Glomerular endothelial cell (primary cell): ENCODE measurements at places on chromosomes 16 and 17.

DNA sequence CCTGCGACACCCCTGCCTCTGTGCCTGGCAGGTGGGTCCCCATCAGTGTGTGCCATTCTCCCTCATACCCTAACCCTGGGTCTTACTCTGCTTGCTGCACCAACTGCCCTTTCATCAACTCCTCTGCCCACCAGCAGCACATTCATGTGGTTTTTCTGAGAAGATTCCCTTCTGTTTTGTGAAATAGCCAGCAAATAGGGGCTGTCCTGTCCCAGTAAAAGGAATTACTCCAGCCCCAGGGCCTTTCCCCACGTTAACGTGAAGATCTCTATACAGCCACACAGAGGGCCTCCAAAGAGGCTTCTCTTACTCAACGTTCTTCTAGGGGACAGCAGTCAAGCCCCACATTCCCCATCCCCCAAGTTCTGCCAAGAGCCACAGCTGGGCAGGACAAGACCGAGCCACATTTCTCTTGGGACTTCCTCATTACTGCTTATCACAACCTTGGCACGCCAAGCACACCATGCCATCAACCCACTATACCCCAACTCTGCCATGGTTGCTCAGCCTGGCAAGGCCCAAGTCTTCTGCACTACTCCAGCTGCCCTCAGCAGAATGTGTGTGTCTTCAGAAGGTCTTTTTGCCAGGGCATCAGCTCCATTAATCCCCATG, 18.7 kb upstream of the CCL2 start:
- DNase-seq = no peak

DNA sequence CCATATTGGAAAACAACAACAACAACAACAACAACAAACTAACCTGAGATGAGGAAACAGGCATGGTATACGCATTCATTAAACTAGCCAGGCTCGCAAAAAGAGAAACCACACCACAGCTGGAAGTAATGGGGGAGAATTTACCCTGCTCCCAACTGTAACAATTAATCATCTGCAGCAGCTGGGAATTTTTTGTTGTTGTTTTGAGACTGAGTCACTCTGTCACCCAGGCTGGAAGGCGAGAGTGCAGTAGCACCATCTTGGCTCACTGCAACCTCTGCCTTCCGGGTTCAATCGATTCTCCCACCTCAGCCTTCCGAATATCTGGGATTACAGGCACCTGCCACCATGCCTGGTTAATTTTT, 16.3 kb downstream of the PRPSAP1 start:
- DNase-seq = no peak

GRCh38 chr16:83200005-83200779, 573.4 kb downstream of the CDH13 start:
- no peak for DNase-seq

DNA sequence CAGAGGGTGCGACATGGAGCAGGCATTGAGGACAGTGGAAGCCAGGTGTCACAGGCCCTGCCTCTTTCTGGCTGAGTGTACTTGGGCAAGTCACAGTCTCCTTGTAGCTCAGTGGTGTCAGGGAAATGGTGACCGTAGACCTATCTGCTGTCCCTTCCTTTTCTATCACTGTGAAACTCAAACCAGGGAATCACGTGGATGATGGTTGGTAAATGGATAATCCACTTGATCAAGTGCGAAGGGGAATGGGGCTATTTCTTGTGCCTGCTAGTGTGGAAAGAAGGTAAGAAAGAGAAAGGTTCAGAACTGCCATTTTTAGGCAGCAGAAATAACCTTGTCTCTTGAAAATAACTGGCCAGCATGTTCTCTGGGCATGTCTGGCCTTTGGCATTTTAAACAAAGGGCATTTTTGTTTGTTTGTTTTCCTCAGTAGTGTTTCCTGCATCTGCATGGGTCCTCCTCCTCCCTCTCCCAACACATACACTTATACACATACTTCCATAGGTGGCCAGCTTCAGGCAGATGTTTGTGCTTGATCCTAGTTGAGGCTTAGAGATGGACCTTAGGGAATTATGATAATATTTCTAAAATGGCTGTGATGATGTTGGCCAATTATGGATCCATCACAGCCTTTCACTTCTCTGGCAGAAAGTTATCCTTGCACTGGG, 7.1 kb downstream of the TBX4 start:
- no peak for DNase-seq

DNA sequence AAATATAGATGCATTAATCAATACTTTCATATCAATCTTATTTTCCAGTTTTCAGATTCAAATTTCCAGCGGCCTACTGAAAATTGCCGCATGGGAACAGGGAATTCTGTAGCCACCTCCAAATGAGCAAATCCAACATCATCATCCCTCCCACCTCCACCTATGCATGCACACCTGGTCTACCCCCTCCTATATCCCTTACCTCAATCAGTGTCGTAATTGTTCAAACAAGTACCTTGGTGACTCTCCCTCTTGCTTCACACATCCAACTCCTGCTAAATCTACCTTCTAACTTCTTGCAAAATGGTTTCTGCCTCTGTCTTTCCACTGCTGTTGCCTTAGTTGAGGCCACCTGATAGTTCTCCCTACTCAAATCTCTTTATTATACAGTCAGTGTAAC, 160.1 kb downstream of the SOX9 start:
- DNase-seq = no peak

DNA sequence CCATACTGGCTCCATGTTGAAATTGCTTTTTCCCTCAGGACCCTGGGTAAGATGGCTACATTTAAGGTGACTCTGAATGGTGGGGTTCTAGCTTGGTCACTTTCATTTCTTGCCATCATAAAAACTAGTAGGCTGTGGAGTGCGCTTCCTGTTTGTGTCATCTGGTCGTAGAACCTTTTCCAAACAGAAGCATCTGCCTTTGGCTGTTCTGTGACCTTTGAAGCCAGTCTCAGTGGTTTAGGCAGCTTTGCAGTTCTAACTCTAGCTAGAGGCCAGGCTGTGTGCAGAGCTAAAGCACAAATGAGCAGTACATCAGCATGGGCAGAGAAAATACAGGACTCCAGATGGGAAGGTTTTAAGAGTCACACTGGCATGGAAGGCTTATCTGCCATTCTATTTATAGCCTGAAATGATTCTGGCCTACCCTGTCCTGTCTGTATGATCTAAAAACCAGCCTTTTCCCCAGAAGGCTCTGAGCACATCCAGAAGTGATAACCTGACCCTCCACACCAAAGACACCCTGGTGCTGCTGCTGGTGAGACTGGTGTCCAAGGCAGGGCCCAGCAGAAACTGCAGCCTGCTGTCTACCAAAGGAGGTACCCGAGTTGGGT, 8.6 kb downstream of the ESRP2 start:
- DNase-seq = no peak

DNA sequence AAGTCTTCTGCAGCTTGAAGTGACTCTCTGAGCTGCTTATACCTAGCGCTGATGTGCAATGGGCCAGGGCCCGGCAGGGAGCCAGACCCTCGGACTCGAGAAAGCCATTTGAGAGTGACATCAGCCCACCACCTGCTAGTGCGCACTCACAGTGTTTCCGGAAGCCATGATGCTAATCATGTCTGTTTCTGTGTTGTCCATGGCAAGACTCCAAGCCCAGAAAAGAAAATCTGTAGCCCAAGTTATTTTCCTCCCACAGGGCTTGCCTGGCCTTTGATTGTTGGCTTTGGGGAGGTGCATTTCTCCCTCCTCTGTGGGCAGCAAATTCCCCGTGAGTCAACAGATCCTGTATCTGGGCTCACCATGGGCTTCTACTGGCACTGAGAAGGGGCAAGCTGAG, 1.8 kb upstream of the CDRT4 start:
- no peak for DNase-seq

GRCh38 chr16:66273644-66274334, 92.7 kb upstream of the CDH5 start:
- DNase-seq = no peak

DNA sequence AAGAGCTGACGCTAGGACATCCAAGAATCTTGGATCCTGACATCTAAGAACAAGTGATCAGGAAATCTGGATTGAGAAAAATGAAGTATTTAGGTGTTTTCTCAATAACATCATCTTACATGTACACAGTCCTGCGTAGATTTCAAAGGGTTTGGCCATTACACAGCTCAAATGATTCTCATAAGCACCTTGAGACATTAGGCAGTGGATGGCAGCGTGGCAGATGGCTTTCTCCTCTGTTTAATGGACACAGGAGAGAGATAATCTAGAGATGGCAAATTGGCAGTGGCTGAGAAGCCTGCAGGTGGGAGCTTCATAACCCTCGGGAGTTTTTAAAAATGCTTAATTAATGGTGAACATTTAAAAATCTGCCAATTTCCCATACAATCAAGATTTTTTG, 137.5 kb downstream of the ZFHX3 start:
- DNase-seq = no peak

DNA sequence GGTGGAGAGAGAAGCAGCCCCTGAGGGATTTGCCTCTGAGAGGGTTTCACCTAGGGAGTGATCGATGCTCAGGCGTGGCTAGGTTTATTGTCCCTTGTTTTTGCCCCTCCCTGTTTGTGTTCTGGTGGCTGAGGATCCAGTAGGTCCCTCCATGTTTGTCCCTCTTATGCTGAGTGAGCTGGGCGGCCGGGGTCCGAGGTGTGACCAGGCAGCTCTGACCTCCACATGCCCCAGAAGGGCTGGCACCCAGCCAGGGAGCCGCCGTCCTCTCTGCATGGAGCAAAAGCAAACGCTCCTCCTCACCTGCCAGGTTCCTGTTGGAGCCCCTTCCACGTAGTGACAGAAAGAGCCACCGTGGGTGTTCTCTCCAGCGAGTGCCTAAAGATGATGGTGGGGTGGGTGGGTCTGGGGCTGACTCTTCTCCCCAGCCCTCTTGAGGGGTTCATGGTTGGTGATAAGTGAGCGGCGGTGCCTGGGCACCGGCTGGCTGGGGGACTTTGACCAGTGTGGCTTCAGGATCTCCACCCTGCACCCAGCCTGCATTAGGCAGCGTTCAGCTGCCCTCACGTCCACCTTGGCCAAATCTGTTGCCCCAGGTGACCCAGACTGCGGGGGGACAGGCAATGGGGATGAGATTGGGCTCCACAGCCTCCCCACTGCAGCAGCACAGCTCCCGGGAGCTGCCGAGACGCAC, 14.1 kb upstream of the NUDT16L1 start:
- DNase-seq = no peak

DNA sequence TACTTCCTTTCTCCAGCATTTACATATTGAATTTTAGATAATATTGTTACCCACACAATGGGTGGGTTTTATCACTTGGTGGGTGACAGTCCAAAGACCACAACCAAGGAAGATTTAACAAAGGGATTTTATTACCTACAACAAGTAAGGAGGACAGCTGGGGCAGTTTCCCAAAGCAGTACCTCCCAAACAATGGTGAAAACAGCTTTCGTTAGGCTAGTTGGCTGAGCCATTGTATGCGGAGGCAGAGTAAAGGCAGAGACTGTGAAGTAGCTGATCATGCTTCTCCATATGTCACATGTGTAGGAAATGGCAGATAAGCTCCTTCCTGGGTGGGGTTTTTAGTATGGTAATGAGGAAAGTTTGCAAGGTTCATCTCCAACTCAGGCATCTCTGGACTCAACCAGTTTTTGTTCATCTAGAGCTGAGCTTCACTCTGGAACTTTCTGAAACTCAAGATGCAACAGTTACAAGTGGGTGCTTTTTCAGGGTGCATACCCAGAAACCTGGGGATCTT, 104.3 kb upstream of the PSMD7 start:
- DNase-seq = no peak

DNA sequence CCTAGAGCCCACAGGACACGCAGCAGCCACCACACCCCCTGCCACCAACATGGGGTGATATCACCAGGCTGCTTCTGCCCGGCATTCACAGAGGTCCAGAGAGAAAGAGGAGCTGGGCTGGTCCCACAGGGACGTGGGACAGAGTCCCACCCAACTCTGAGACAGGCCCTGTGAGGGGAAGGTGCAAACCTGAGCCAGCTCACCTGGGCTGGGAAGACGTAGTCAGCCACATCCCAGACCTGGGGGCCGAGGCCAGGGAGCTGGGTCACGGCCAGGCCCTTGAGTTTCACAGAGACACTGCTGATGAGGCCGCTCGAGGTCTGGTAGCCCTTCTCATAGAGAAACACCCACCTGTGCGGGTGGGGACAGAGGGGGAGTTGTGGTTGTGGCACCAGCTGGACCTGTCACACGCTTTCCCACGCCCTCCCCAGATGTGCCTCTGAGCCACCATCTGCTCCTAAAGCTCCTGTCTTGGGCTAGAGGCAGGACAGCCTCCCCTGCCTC, 11.2 kb downstream of the P2RX1 start:
- no peak for DNase-seq

DNA sequence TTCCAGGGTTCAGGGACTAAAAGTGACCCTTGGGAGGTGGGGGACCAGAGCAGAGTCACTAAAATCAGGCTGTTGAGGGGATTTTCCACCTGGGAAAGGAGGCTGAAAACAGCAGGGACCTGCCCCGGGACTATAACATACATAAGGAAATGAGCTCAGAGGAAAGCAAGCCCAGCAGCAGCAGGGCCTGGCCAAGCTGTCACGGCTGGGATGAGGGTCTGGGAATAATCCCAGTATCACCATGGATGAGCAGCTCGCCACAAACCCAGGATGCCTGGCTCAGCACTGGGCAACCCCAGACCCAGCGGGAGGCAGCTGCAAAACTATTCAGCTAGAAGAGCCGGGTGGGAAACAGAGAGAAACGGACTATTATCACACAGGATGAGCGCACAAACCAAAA, 72.4 kb downstream of the RPH3AL start:
- DNase-seq = no peak

DNA sequence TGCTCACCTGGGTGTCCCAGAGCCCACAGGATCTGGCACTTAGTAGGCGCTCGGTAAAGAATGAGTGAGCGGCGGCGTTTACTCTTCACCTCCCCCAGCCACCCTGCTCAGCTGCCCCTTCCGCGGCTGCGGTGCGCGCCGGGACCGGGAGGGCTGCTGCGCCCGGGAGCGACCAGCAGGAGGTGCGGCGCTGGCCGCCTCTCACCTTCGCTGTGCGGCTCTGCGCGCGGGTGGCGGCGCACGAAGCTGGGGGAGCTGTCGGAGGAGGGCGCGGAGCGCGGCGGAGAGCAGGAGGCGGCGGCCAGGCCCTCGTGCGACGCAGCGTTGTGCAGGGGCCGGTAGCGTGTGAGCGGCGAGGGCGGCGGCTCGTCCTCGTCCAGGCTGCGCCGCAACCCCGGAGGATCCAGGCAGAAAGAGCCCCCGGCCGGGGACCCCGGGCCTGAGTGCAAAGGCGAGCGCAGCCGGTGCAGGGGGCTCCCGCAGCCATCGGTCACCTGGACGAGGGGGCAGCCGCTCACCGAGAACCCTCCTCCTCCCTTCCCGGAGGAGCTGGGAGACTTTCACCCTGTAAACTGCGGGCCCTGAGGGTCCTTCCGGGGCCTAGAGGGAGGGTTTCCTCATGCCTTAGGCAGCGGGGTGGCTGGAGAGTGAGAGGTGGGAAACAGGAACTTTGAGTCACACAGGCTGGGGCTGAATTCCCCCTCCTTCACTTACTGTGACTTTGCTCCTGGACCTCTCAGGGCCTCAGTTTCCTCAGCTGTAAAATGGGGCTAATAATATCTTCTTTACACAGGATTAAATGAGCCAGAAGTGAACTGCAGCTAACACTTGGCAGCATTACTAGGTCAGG, 12.5 kb downstream of the SAMD14 start:
- no peak for DNase-seq

GRCh38 chr17:43427362-43428043, 28.7 kb downstream of the ARL4D start:
- DNase-seq = no peak
